ENCODE measurements at places on chromosomes 16 and 17.

- no peak for DNase-seq
Measured at GRCh38 chr17:69712801-69713311, 298.4 kb downstream of the MAP2K6 start.

DNA sequence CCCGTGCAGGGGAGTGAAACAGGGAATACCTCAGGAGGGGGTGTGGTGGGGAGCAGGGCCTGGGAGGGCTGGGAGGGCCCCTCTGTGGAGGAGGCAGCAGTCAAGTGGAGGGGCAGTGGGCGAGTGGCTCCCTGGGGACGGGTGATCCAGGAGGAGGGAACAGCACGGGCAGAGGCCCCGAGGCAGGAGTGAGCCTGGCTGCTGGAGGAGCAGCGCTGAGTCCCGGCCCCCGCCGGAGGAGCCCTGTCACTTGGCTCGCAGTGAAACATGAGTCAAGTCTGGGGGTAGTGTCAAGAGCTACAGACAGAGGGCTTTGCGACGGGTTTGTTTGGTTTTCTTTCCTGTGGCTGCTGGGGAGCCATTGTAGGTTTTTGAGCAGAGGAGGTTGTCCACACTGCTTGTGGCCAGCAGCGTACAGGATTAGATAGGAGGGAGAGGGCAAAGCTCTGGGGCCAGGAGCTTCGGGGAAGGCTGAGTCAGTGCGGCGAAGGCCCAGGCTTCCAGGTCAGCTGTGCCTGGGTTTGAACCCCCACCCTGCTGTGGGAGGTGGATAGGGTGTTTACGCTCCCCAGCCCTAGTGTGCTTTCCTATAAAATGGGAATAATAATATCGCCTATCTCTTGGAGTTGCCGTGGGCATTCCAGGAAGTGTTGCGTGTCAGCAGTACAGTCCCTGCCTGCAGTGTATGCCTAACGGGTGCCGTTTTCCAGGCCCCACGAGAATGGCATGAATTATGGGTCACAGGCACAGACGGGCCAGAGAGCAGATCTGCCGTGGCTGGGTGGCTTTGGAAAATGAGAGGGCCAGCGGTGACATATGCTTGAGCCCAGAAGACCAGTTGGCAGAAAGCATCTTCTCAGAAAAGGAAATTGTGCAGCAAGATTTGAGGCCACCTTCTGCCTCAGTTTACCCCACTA, 115.9 kb upstream of the CIBAR2 start:
- DNase-seq = no peak

- no peak for DNase-seq
Measured at GRCh38 chr17:2025220-2025621, at the start of gene RTN4RL1. TSS of gene RTN4RL1 (minus strand) at chr17:2025334. CDS start at chr17:2024865, 469 bp downstream.

DNA sequence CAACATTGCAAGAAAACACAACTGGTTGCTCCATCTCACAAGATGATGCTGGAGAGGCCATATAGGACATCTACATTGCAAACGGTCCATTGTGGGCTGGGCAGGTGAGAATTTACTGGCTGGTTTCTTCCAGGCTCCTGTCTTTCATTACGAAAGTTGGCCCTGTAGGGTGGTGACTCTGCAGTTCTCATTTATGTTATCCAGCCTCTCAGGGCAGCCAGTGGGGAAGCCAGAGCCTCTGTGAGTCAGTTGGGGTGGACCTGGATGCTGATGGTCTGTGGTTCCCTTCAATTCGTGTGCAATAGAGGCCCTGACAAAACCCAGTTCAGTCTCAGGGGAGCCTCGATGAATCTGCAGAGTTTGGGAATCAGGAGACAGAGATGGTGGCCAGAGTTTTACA, 341.0 kb upstream of the CCL2 start:
- DNase-seq = no peak

DNA sequence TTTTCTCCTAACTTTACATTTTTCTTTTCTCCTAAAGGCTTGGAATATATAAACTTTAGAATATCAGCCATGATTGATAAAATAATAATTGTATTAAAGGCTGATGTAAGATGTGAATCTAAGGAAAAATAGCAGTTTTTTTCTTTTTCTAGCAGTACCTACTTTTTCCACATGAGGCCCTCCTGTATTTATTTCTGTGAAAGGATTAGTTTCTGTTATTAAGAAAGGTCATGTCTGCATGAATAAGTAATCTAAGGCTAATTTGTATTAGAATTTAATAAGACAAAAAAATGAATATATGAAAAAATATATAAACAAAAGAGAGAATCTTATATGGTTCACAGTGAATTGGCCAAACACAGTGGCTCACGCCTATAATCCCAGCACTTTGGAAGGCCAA, 85.3 kb downstream of the STXBP4 start:
- no peak for DNase-seq

- no peak for DNase-seq
Measured at GRCh38 chr17:50710650-50711049, 2.9 kb upstream of the ANKRD40 start.

- no peak for DNase-seq
Measured at GRCh38 chr17:48503747-48504146, 27.1 kb downstream of the HOXB1 start.

- no peak for DNase-seq
Measured at GRCh38 chr17:28597606-28598383, 1.0 kb downstream of the SPAG5 start.

DNA sequence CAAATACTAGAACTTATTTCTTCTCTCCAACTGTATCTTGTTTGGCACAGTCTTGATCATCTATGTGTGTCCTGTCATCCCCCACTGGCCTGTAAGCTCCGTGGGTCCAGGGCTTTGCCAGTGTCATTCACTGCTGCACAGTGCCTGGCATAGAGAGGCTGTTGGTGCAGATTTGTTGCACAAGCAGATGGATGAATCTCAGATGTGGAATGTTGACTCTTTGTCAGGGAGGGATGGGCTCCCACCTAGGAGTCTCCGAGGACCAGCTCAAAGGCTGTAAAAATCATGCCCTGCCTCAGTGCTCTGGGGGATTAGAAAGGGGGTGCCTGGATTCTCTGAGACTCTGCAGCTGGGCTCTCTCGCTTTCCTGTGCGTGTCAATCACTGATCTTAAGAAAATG, 60.6 kb downstream of the RAB11FIP4 start:
- no peak for DNase-seq

DNA sequence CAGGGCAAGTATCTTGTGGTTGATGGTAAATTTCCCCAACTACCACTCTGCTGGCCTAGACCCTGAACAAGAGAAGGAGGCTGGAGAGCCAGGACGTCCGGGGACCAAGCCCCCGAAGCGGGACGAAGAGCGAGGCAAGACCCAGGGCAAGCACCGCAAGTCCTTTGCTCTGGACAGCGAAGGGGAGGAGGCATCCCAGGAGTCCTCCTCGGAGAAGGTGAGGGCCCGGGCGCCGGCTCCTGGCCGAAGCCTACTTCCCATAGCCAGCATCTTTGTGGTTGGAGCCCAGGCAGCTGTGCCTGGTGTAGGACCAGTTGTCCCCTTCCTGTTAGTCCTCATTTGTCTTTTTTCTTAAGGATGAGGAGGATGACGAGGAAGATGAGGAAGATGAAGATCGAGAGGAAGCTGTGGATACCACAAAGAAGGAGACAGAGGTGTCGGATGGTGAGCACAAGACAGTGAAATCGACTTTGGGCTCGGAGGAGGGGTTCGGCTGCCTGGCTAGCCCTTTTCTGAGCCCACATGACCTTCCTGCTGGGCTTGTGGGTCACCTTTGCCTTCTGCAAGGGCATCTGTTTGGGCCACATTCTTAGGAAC, 11.8 kb downstream of the SETD1A start:
- no peak for DNase-seq

GRCh38 chr16:88722784-88723506, 16.6 kb downstream of the CTU2 start:
- no peak for DNase-seq

- peak; percentile 68 for DNase-seq
Measured at GRCh38 chr17:73625991-73626673, 18.1 kb downstream of the SDK2 start.

- no peak for DNase-seq
Measured at GRCh38 chr17:10058921-10059683, 139.3 kb downstream of the GAS7 start.

- no peak for DNase-seq
Measured at GRCh38 chr17:77800816-77801215, 157.7 kb upstream of the TNRC6C start.

GRCh38 chr17:27089929-27090247, 204.0 kb upstream of the WSB1 start:
- no peak for DNase-seq

DNA sequence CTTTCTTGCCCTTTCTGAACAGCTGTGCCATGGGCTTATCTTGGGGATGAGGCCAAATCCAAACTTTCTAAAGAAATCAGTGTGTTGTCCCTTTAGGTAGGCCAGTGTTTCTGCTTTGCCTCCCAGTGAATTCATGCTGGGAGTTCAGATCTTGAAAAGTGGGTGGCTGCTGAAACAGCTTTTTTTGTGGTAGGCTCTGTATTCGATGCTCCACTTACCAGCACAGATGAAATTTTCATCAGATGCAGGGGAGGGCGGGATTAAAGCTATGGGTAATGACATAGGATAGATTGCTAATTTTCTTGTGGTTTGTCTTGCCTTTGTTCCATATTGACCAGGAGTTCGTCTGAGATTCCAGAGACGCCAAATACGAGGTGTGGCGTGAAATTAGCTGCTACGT, 2.8 kb downstream of the SOCS7 start:
- no peak for DNase-seq

- DNase-seq = no peak
Measured at GRCh38 chr17:29836643-29837042, 93.4 kb downstream of the SSH2 start.

DNA sequence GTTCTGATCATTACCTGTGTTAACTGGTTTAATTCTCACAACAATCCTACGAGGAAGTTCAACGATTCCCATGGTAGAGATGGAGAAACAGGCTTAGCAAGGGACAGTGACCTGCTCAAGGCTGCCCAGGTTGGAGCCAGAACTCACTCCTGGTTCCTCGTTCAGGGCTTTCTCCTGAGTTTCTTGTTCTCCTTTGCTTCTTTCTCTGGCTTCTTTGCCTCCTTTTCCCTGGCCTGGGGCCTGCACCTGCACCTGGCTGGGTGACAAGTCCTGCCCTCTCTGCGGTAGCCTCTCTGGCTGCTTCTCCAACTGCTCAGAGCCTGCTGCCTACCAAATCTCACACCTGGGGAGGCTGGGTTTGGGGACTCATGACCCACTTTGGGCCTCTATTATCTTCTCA, 2.8 kb downstream of the CCL22 start:
- no peak for DNase-seq

- peak; percentile 82 for DNase-seq
Measured at GRCh38 chr17:35747540-35748017, 5.5 kb downstream of the GAS2L2 start.

GRCh38 chr16:80175011-80175410, 365.8 kb upstream of the DYNLRB2 start:
- no peak for DNase-seq

DNA sequence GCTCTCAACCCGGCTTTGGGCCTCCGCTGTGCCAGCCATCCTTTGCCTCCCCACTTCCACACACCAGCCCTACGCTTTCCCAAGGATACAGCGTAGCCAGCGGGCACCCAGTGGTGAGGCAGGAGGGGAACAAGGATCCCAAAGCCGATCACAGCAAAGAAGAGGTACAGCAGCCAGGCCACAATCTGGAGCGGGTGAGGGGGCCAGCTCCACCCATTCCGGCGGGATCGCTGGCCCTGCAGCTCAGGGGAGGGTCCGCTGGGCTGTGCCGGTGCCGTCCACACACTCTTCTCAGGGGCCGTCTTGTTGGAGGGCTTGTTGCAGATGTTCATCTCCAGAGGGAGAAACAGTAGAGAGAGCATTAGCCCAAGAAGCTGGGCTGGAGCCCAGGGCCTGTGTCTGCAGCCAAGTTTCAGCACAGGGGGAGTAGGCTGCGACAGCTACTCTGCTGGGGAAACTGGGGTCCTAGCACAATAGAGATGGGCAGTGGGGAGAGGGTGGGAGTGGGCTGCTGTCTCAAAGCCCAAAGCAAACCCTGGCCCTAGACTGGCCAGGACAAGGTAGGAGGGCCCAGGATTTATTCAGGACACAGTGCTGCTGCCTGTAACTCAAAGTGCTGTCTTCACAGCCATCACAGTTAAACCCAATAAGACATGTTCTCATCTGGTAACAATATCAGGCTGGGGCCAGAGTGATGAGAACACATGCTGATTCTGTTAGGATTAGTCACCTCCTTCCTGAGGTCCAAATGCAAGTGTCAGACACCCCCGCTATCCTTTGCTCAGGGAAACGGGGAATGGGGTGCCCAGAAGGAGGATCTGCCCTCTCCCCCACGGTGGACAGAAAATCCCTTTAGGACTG, 9.9 kb downstream of the ZDHHC1 start:
- peak; percentile 90 for DNase-seq

DNA sequence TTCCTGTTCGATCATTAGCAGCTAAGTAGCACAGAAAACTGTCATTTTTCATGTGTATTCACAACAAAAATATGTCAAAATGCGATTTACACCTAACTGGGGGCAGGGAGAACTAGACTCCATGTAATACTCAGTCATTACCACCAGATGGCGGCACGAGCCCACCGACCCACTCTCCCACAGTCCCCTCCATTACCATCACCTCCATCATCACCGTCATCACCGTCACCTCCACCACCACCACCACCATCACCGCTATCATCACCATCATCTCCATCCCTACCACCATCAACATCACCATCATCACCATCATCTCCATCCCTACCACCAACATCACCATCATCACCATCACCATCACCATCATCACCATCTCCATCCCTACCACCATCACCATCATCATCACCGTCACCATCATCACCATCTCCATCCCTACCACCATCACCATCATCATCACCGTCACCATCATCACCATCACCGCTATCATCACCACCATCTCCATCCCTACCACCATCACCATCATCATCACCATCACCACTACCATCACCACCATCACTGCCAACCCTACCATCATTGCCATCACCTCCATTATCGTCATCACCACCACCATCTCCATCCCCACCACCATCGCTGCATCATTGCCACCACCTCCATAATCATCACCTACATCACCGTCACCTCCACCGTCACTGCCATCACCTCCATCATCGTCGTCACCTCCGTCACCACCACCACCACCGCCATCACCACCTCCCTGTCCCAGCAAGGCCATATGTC, 14.4 kb downstream of the NDUFAF8 start:
- DNase-seq = peak; percentile 36

GRCh38 chr17:80929449-80929848, 62.2 kb upstream of the CHMP6 start:
- DNase-seq = no peak

- no peak for DNase-seq
Measured at GRCh38 chr16:87794485-87795078, 28.8 kb upstream of the KLHDC4 start.

GRCh38 chr17:65657251-65657828, 95.9 kb upstream of the AXIN2 start:
- no peak for DNase-seq

GRCh38 chr16:88454523-88454947, 1.5 kb downstream of the ZFPM1 start:
- DNase-seq = no peak

- DNase-seq = no peak
Measured at GRCh38 chr17:35568561-35568960, 7.9 kb upstream of the SLFN14 start.

DNA sequence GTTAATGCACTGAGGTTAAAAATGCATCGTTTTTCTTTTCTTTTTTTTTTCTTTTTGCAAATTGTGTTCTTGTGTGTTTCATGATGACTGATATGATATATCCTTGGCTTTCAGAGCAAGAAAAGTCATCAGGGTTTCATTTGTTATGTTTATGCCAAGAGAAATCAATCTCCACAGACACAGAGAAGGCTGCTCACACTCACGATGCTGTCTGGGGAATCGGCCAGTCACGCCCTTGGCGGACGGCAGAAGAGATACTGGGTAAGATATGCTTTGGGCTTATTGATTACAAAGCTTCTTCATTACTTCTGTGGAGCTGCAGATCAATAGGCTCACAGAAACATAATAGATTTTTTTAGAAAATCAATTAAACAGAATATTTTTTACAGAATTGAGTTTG, 42.2 kb upstream of the TNRC6C start:
- peak; percentile 37 for DNase-seq

All from muscle of back (tissue), 13 donors.